ENCODE measurements at places on chromosomes 12 and 14.

- no peak for DNase-seq
Observed at GRCh38 chr12:64147875-64148274, 74.2 kb downstream of the KICS2 start.

- DNase-seq: no peak
Observed at GRCh38 chr12:92629349-92630065, 73.3 kb upstream of the PLEKHG7 start.

- DNase-seq: no peak
Observed at GRCh38 chr14:20356422-20356821, 13.0 kb downstream of the PARP2 start.

DNA sequence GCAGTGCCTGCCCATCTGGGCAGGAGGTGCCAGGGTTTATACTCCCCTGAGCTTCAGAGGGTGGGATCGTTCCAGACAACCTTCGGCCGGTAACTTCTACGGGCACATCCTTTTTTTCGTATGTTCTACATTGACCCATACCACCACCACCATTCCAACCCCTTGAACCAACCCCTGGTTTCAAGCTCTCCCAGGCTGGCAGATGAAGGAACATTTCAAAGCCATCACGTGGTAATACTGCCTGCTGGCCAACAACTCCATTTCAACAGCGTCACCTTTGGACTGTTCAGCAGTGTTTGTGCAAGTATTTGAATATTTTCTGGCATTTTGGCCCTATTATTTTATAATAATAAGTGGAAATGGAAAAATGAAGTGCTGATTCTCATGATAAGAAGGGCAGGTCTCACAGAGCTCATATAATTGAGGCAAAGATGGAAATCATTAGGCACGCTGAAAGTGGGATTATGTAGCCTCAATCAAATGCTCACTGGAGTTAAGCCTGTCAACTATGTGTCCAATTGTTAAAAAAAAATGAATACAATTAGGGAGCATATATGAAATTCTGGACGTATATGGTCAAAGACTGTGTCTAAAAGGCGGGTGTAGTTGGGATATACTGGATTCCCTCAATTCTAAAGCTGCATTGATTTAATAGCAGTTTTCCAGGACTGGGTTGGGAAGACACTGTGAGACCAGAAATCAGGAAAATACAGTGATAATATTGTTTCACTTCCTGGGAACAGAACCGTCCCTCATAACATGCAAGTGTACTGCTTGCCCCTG, 162.1 kb downstream of the ZFP36L1 start:
- no peak for DNase-seq

DNA sequence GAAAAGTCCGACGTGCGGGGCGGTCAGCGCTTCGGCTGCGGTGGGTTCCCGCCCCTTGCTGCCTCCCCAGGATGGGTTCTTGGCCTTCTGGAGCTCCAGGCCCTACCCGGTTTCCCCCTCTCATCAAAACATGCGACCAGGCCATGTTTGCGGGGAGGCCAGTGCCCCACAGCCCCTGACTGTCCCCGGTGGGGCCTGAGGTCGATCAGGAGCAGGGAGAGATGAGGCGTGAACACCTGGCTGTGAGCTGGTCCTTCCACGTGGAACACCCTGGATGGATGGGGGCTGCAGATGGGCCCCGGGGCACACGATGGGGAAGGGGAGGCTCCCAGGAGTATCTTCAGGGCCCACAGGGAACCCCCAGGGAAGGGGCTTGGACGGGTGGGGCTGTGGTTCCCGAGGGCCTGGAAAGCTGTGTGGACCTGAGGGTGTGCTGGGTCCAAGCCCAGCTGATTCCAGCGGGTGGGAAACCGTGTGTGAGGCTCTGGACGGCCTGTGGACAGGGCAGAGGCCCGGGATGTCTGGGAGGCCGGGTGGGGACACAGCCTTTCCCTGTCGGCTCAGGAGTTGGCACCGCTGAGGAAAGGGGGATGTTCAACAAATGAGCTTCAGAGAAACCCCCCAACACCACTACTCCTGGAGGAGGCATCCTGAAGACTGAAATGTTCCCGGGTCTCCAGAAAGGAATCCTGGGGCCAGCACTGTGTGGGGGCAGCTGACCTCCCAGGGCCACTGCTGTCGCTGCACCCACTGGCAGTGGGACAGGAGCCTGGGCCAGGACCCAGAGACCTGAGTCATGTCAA, 187.0 kb upstream of the C14orf180 start:
- DNase-seq: no peak
